ENCODE measurements at places on chromosomes 7 and 10.

DNA sequence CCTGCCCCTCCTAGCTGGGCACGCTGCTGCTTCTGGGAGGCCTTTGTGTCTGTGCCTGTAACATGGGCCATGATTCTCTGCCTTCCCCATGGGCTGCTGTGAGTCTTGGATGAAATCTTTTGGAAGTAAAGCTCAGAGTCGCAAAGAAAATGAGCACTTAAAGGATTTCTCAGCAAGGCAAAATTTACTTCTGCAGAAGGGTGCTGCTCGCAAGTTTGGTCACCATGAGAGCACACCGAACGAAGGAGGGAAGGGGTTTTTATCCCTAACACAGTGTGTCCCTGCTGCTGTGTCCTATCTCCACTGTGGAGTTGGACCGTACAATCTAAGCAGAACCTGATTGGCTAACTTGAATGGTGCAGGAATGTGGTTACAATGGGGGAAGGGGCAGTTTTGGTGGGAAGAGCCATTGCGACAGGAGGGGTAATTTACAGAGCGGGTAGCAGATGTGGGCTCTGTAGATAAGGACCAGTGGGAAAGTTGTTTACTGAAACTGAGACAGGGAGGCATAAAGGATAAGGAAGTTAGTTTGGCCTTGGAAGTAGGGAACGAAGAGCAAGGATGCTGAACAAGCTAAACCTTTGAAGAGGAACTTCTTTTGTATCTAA, 57.5 kb downstream of the FANK1 start:
- no peak for DNase-seq

- no peak for DNase-seq
Measured at GRCh38 chr10:3895045-3895631, 110.1 kb upstream of the KLF6 start.

GRCh38 chr10:93079663-93080349, 6.1 kb downstream of the CYP26A1 start:
- peak; percentile 12 for DNase-seq

DNA sequence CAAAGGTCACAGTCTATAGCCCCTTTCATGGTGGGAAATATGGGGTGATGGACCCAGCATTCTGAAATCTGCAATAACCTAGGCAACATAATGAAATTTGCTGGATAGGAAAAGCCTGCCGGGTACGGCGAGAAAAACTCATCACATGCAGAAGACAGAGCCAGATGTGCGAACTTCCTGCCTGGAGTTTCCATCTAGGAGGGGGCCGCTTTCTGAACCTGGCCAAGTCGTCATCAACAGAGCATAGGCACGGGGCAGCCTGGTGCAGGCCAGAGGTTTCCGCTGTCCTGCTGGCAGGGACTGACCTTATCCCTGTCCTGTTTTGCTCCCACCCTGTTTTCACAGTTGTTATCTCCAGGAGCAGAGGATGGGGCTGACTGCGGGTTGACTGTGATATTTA, 27.4 kb downstream of the CCDC3 start:
- DNase-seq: no peak

DNA sequence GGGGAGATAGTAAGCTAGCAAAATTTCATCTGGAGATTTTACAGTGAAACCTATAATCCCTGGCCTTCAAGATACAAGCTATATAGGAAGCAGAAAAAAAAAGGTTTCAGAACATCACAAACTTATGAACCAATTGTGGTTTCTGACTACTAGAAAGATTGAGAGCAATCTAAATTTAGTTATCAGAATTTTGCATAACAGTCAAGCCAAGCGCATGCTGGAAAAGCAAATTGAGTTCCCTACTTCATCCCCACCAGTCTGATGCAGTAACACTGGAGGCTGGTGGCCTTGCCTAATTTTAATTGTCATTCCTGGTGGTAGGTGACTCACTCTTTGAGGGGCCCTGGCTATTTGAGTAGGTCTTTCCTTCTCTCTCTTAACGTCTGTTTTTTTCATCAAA, 46.3 kb upstream of the ELMO1 start:
- no peak for DNase-seq

- peak; percentile 100 for DNase-seq
Measured at GRCh38 chr7:129213828-129214227, 11.0 kb upstream of the AHCYL2 start.

DNA sequence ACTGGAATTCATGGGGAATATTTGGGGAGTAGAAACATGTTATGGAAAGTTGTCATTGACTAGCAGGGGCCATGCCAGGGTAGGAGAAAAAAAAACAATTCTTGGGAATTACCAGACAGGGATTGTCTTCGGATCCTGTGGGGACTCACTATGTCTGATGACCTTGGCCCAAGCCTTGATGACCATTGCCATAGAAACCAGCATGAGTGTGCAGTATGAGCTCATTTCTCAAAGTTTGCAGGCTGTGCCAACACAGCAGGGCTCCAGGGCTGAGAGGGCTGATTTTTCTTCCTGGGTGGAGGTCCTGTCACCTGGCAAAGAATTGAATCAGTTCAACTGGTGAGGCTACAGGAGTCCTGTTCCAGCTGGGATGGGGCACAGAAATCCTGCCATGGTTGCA, 198.3 kb downstream of the ADRA2A start:
- DNase-seq: no peak

DNA sequence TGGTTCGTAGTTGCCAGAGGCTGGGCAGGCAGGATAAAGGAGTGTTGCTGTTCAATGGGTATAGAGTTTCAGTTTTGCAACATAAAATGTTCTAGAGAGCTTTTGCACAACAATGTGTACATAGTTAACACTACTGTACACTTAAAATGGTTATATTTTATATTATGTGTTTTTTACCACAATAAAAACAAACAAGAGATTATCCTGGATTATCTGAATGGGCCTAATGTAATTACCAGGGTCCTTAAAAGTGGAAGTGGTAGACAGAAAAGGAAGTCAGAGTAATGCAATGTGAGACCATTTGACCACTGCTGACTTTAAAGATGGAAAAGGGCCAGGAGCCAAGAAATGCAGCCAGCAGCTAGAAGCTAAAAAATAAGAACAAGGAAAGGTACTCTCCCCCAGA, 159.7 kb downstream of the SGMS1 start:
- DNase-seq: no peak

- no peak for DNase-seq
Measured at GRCh38 chr7:48067475-48067874, 21.6 kb upstream of the UPP1 start.

DNA sequence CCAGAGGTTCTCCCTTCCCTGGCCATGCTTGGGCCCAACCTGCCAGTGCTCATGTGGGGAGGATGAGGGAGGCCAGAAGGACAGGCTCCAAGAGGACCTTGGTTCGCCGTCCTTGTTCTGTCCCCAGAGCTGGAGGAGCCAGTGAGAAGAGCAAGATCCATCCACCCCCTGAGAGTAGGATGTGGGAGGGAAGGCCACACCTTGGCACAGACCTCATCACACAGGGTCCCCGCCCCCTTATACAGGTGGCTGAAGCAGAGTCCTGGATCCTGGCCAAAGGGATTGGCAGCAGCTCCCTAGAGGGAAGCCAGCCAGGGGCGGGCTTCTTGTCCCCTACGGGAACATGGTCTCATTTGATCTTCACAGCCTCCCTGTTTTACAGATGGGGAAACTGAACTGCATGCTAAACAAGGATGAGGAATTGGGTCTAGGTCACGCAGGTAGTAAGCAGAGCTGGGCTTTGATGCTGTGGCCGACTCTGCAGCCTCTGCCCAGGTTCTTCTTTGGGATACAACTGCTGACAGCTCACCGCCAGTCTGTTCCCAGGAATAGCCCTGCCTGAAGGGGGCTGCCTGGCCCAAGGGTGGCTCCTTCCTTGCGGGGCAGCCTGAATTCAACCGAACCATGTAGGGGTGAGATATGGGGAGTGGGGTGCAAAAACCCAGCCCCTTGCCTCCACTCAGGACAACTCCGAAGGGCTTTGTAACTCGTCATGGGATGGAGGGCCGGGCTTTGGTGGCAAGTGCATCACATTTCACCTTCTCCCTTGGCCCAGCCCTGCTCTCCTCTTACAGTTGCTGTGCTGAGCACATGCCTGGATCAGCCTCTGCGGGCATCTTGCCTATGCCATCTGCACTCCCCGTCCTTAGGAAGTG, 62.2 kb upstream of the KDM7A start:
- DNase-seq: no peak

- DNase-seq: no peak
Measured at GRCh38 chr7:76193883-76194282, 7.8 kb upstream of the SRRM3 start.

GRCh38 chr7:71454981-71455380, 323.0 kb downstream of the GALNT17 start:
- no peak for DNase-seq

DNA sequence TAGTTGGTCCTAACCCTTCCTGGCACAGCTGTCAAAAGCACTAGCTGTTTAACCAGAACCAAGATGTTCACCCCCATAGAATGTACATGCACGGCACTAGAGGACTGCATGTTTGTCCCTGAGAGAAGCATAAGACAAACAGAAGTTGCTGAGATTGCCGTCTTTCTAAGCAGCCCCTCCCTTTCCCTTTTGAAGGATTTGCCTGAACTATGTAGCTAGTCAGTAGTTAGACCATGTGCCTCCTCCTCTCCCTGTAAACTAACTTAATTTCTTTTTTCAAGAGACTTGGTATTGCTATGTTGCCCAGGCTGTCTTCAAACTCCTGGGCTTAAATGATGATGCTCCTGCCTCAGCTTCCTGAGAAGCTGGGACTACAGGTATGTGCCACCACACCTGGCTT, 40.7 kb downstream of the TBC1D12 start:
- DNase-seq: no peak

- no peak for DNase-seq
Measured at GRCh38 chr10:70773965-70774809, 11.0 kb downstream of the TBATA start.

- no peak for DNase-seq
Measured at GRCh38 chr10:90799172-90799571, 58.7 kb downstream of the HTR7 start.

- DNase-seq: peak; percentile 59
Measured at GRCh38 chr7:5854738-5855137, 25.9 kb upstream of the OCM start.

DNA sequence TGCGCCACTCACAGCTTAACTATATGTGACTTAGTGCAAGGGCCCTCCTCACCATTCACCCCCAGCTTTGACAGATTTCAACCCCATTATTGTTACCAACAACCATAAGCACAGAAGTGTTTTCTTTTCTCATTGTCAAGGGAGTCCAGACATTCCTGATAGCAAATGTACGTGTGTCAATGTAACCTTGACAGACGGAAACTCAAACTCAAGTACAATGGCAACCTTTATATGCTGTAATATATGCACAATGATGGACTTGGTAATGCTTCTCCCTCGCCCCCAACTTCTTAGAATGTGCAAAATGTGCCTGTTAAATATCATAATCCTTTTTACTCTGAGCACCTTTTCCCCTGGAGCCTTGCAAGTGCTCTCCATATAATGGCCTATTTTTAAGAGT, 34.7 kb downstream of the CYCS start:
- DNase-seq: no peak

DNA sequence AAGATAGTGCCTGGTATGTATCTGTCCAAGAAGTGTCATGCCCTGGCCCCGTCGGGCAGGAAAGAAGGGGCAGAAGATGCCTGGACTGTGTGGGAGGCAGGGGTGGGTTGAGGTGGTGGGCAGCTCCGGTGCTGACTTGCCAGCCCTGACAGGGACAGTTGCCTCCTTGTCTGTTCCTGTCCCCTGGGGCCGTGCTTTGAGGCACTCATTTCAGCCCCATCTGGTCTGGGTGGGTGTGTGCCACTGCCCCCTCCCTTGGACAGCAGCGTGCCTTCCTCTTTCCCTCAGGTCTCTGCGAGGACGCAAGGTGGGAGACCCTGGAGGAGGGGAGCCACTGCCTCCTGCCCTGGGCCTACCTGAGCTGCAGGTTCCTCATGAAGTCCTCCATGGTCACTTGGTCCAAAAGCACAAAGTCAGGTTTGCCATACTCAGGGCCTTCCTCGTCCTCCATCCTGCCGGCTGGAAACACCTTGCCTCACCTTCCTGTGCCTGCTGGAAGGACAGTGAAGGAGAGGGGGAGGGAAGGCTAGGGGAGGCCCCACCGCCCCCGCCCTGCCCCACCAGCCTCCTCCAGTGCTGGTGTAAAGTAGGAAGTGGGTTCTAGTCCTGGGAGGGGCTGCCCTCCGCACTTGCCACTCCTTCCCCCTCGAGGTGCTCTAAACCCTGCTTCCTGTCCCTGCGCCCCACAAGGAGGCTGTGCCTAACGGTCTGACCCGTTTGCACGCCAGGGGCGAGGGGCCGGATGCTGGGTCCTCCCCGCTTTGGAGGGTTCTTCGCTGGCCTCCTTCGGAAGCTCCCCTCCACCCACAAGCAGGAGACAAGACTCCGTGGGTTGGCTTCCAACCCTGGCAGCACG, at the start of gene MYO1G:
MYO1G (minus strand) TSS at position 505 of the 856 bp plus-strand sequence; CDS start at position 451, 54 bp downstream.
- DNase-seq: no peak

- DNase-seq: peak; percentile 87
Measured at GRCh38 chr7:47337531-47337930, 244.4 kb downstream of the TNS3 start.

GRCh38 chr10:2401459-2401858, 664.1 kb upstream of the ADARB2 start:
- DNase-seq: no peak

- no peak for DNase-seq
Measured at GRCh38 chr7:33399528-33400213, 270.3 kb downstream of the BBS9 start.

DNA sequence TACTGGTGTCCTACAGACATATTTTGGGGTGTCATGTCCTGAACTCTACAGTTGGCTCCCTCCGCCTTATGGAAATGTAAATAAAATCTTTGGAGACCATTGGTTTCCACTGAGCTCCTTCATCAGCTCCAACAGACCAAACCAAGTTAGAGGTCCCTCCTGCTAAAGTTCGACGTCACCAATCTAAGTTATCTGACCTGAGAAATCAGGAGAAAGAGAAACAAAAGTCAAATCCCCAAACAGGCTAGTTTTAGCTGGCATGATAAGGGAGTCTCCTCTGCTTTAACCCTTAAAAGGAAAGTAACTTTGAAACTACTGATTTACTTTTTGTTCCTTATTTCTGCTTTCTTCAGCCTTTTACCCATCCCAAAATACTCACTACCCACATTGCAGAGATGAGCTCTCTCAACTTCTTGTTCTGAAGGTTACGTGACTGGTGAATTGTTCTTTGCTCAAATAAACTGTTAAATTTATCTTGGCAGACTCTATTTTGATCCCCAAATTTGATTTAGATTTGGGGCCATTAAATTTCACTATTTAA, 39.9 kb downstream of the AVL9 start:
- DNase-seq: no peak

DNA sequence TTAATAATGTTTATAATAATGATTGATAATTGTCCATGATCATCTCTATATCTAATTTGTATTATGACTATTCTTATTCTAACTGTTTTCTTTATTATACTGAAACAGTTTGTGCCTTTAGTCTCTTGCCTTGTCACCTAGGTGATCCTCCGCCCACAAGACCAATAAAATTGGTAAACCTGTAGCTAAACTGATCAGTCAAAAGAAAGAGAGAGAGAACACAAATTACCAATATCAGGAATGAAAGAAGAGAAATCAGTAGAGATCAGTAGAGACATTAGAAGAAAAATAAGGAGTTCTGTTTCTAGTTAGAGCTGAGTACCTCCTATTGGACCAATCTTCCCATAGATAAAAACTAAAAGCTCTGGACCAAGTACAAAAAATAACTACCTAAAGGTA, 6.1 kb upstream of the COA1 start:
- no peak for DNase-seq

GRCh38 chr7:92295391-92295790, 49.6 kb downstream of the ANKIB1 start:
- no peak for DNase-seq

- DNase-seq: no peak
Measured at GRCh38 chr7:34075523-34076370, 170.4 kb downstream of the BMPER start.

GRCh38 chr7:1928645-1929348, 258.7 kb downstream of the ELFN1 start:
- DNase-seq: no peak

GRCh38 chr7:142720172-142720773, 29.0 kb upstream of the PRSS1 start:
- DNase-seq: no peak
